CD4-positive, alpha-beta T cell (primary cell): ENCODE measurements at places on chromosomes 13 and 19. TPM values are rescaled to one million over a fixed set of nuclear protein-coding genes. Genes with fewer than 3 reads are reported as not detected.

- no peak for DNase-seq
Observed at GRCh38 chr13:31674051-31674450, 65.3 kb upstream of the RXFP2 start.

DNA sequence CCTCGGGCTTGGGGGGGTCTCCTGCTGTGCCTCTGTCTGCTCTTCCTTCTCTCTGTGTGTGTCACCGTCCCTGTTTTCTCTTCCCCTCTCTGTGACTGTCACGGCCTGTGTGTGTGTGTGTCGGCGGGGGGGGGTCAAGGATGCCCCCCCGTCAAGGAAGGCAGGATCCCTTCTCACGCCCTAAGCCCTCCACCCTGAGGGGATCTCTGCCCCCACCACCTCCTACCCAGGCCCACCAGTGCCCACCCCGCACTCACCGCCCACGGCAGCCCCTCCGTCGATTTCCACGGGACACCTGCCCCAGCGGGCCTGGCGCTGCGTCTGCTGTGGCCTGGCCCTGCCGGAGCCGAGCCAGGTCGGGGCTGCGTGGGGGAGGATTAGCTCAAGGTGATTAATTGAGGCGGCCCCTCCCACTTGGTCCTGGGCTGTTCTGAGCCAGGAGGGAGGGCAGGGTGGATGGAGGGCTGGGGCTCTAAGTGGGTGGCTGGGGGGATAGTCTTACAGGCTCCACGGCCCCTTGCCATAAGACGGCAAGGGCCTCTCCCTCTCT, at the start of gene RAX2:
Gene RAX2, minus strand, starts transcription at position 323 of the 550 bp plus-strand sequence. CDS start 486 bp downstream, outside the sequence.
- no peak for DNase-seq

- DNase-seq, result no peak
Observed at GRCh38 chr19:6185093-6185834, 49.8 kb downstream of the ACSBG2 start.

- no peak for DNase-seq
Observed at GRCh38 chr13:54373211-54373610, 1344.6 kb downstream of the OLFM4 start.

- no peak for DNase-seq
Observed at GRCh38 chr19:729965-730668, 20.8 kb upstream of the MISP start.

GRCh38 chr19:48368936-48369335, 4.8 kb downstream of the SYNGR4 start:
- DNase-seq, result no peak

- DNase-seq, result no peak
Observed at GRCh38 chr13:40207001-40207478, 459.4 kb downstream of the FOXO1 start.

DNA sequence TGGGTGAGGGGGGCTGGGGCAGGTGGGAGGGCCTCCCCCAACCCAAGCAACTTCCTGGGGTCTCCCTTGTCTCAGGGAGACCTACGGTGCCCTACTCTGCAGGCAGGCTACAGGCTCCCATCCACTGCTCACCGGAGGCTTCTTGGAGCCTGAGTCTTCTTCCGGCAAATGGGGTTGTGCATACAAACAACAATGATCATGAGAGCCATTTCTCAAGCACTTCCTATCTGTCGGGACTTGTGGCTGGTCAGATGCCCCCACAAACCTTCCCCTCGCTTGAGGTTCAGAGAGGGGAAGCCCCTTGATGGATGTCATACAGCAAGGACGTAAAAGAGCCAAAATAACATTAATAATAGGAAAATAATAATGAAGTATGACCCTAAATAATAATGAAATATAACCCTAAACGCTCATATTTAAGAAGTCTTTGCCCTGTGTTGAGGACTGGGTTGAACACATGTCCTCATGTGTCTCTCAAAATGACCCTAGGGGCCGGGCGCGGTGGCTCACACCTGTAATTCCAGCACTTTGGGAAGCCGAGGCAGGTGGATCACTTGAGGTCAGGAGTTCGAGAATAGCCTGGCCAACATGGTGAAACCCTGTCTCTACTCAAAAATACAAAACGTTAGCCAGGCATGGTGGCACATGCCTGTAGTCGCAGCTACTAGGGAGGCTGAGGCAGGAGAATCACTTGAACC, 727 bp downstream of the CD37 start:
- no peak for DNase-seq

- no peak for DNase-seq
Observed at GRCh38 chr19:16702123-16702522, 17.5 kb upstream of the NWD1 start.

DNA sequence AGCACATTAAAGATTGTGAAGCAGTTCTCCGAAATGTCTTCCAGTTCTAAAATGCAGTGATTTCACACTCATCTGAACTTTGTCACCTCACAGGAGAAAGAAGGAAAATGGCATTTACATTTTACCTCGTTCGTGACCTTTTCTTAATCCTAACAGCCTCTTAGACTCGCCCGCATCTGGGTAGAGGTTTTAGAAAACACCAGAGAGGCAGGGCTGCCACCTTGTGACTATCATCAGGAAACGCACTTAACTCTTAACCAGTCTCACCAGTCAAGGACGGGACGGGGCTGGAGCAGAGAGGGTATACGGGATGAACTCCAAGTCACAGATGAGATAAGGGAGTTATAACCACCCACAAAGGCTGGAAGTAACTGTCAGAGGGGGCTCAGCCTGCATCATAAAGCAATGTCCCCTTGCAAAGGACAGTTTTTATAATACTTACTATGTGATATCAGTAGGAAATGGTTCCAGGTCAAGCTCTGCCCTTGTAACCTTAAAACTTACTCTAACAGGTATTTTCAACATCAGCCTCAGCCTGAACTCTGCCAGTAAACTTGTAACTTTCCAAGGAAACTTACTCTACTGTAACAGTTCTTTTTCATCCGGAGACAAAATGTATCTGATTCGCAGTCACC, 8.6 kb upstream of the CEACAM6 start:
- DNase-seq, result peak; percentile 50

GRCh38 chr13:25241007-25241406, 46.3 kb downstream of the MTMR6 start:
- DNase-seq, result no peak

- DNase-seq, result no peak
Observed at GRCh38 chr19:17739121-17739875, 12.0 kb upstream of the FCHO1 start.

DNA sequence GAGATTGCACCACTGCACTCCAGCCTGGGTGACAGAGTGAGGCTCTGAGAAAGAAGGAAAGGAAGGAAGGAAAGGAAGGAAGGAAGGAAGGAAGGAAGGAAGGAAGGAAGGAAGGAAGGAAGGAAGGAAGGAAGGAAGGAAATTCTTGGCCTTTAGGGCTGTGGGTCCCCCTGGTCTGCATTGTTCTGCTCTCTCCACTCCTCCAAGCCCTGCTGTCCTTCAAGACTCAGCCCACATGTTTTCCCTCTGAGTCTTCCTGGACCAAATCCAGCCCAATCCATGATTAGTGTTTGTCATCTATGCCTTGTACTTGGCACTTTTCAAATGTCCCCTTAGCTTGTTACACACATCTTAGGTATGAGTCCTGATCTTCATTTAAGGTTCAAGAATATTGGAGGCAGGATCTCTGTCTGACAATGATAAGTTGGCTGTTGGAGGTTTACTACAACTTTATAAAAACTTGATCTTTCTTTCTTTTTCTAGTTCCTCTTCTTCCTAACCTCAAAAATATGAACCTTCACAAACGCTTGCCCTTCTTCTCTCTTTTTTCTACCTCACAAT, 48.8 kb upstream of the INTS6 start:
- DNase-seq, result no peak

Gene ZNF304
- 4.9 TPM for total RNA-seq

Gene TMC4
- total RNA-seq, result 0.84 TPM

Gene CPAMD8
- total RNA-seq, result 0.34 TPM

Gene GJB2
- 0.19 TPM for total RNA-seq

Gene GNA15
- total RNA-seq, result 12.1 TPM

Gene SWSAP1
- total RNA-seq, result 2.6 TPM

Gene RFPL4AL1
- not detected for total RNA-seq

Gene TTYH1
- not detected for total RNA-seq

Gene OR4F17
- total RNA-seq, result not detected
